Left colon (tissue), 2 donors: ENCODE measurements at places on chromosomes 4 and X.

DNA sequence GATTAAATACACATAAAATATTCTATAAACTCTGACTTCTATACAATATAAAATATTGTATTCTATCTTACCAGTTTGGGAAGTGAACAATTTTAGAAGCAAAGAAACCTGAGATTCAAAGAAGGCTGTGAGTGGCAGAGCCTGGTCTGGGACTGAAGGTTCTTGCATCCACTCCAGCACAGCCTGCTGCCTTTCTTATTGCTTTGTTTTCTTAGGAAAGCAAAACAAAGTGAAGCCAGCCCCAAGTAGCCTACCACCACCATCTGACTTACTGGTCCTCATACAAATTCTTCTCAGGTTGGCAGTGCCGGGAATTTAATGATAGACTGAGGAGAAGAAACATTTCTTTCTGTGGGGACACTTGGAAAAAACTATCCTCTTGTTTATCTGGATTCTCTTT lies 129.7 kb upstream of the SMAD1 start:
- no peak for DNase-seq

- no peak for DNase-seq
Measured at GRCh38 chrX:2589186-2590020, 88.6 kb upstream of the DHRSX start.

DNA sequence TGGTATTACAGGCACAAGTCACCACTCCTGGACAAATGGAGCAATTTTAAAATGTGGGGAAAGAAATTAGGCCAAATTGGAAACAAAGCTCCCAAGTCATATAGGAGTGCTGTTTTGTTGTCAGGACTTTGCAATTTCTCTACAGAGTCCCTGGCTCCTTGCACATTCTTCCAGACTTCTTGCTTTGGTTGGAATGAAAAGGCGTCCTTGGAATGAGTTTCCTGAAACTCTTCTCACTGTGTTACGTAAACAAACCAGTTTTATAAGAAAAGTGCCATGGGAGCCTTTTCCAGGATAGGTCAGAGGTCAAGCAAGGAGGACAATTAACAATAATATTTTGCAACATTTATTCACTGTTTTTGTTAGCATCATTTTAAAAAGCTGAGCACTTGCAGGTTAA lies 32.4 kb upstream of the KIT start:
- no peak for DNase-seq

- peak; percentile 73 for DNase-seq
Measured at GRCh38 chrX:107673933-107674479, 45.7 kb downstream of the PRPS1 start.

GRCh38 chrX:123847056-123847455 lies 12.8 kb upstream of the XIAP start:
- no peak for DNase-seq

DNA sequence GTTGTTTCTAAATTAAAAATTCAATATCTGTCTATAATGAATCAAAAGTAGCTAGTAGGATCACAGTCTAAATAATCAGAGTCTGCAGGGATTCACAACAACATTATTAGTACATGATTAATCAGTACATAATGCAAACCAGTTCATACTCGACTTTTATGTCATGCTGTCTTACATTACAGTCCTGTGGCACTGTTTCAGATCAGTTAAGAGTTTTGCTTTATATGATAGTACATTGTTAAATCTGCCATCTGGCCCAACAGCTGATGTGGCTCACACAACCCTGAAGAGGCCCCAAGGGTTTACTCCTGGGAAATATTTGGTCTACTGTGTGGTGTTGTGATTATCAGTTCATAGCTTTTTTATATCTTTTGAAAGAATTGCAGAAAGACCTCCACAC lies 247.1 kb upstream of the ETNPPL start:
- no peak for DNase-seq

DNA sequence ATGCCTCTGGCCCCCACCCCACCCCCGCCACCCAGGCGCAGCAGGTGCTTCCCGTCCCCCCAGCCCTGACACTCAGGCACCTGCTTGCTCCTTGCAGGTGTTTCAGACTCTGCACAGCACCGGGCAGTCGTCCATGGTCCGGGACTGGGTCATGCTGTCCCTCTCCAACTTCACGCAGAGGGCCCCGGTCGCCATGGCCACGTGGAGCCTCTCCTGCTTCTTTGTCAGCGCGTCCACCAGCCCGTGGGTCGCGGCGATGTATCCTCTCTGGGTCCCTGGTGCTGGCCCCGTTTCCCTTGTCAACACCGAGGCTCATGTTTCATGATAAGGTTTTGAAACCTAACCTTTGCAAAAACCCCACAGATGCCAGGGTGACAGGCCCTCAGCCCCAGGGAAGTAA lies 10.2 kb upstream of the MSANTD1 start:
- no peak for DNase-seq

DNA sequence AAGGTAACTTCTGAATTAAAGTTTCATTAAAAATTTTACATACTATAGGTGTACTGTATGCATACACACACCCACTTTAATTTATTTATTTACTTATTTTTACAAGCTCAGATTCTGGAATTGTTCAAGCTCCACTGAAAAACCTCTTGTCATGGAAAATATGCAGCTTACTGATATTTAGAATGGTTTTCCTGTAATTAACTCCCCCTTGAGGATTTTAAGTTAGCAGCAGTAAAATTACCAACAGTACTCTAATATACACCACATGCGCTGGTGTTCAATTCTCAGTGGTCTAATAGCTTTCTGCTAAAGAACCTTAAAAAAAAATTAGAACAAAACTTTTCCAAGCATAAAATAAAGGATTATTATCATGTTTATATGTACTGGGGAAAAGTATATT lies 12.0 kb downstream of the MAB21L2 start:
- no peak for DNase-seq

GRCh38 chr4:84238247-84239090 lies 260.6 kb downstream of the NKX6-1 start:
- no peak for DNase-seq

- no peak for DNase-seq
Measured at GRCh38 chrX:65642914-65643491, 24.5 kb upstream of the MSN start.

GRCh38 chr4:74632634-74633033 lies 161.7 kb downstream of the BTC start:
- peak; percentile 18 for DNase-seq

- no peak for DNase-seq
Measured at GRCh38 chr4:75726577-75726976, 2.2 kb downstream of the USO1 start.

DNA sequence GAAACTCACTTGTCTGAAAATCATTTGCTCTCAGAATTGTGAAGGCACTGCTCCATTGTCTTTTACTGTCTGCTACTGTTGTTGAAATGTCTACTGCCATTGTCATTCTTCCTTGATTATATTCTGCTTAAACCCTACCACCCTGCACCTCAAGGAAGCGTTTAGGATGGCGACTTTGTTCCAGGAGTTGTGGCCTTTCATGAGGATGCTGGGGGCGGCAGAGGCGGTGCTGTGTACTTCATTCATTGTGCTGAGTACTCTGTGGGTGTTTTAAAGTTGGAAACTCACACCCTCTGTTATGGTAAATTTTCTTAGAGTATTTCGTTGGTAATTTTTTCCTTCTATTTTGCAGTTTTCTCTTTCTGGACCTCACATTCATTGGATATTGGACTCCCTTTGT lies 258.9 kb downstream of the TENM3 start:
- no peak for DNase-seq

- no peak for DNase-seq
Measured at GRCh38 chr4:175947117-175947722, 118.4 kb upstream of the WDR17 start.

GRCh38 chrX:136822337-136823095 lies 41.8 kb upstream of the ARHGEF6 start:
- DNase-seq = no peak

DNA sequence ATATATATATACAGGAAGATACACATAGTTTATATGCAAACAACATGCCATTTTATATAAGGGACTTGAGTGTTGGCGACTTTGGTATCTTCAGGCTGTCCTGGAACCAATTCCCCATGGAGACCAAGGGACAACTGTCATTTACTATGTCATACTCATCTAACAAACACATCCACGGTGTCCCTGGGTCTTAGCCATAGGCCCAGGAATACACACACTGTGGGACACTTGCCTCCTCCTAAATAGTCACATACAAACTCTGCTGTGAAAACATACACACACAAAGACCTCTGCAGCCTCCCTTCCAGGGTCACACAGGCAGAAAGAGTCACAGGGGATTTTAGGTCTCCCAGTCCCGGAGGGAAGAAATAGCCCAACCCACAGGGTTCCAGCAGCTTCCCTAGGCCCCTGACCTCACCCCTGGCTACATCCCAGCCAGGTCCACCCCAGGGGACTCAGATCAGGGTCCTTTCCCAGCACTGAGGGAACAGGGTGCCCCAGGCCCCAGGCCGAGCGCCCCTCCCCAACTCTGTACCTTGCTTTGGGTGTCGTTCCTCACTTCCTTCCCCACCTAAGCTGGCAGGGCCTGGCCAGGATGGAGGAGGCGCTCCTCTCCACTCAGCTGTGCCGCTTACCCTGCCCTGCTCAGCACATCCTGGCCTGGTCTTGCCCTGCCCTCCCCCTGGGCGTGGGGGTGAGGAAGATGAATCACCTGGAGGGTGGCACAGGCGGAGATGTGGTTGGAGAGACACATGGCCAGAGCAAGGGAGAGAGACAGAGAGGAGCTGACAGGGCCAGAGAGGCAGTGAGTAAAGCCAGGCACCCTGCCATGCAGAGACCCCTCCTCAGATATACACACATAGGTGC lies 21.8 kb downstream of the FGD1 start:
- DNase-seq = no peak

GRCh38 chr4:71283642-71284257 lies 55.1 kb upstream of the SLC4A4 start:
- DNase-seq = no peak

DNA sequence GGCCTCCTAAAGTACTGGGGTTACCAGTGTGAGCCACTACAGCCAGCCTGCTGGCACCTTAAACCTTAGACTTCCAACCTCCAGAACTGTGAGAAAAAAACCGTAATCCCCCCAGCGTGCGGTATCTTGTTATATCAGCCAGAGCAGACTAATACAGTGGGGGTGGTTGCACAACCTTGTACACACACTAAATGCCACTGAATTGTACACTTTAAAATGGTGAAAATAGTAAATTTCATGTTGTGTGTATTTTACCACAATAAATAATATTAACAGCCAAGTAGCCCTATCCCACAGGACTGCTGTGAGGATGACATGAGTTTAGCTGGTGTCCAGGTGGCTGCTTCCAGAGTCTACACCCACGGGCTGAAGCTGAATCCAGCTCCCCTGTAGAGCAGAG lies 38.8 kb downstream of the ZBTB49 start:
- no peak for DNase-seq

GRCh38 chr4:83569987-83570386 lies 34.1 kb downstream of the GPAT3 start:
- DNase-seq = no peak

DNA sequence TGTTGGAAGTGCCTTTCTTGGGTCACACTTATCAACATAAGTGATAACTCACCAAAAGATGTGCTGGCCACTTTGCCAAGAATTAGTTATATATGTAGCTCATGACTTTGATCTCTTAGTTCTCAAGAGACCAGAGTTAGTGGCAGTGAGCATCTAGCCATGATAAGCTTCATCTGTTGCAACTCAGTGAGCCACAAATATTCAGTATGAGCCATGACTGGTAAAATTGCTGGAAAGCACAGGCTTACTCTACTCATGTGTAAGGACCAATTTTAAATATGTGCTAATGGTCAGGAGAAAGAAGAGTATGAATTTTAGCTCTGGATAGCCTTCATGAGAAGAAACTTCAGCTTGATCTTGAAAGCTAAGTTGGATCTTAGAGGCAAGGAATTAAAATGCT lies 59.4 kb upstream of the TLL1 start:
- no peak for DNase-seq

- DNase-seq = peak; percentile 41
Measured at GRCh38 chrX:40402831-40403533, 177.8 kb upstream of the ATP6AP2 start.

GRCh38 chrX:13638021-13638420 lies 14.9 kb upstream of the TCEANC start:
- DNase-seq = no peak

GRCh38 chrX:1231850-1232465 lies 19.5 kb upstream of the CRLF2 start:
- DNase-seq = no peak

DNA sequence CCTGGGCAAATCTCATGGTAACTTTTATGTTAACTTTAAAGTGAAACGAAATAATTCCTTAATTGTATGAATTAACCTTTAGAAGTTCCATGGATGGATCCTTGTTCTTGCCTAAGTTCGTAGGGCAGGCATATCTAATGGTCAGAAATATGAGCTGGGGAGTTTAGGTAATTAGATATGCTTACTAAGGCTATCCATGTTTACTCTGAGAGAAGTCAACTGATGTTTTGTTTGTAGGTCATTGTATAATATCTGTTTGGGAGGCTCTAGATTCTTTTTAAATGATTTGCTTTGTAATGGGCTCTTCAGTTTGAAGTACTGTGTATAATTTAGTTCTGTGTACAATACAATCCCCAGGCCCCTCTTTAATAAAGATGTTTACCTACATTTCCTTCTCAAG lies 117.0 kb downstream of the DCK start:
- no peak for DNase-seq

DNA sequence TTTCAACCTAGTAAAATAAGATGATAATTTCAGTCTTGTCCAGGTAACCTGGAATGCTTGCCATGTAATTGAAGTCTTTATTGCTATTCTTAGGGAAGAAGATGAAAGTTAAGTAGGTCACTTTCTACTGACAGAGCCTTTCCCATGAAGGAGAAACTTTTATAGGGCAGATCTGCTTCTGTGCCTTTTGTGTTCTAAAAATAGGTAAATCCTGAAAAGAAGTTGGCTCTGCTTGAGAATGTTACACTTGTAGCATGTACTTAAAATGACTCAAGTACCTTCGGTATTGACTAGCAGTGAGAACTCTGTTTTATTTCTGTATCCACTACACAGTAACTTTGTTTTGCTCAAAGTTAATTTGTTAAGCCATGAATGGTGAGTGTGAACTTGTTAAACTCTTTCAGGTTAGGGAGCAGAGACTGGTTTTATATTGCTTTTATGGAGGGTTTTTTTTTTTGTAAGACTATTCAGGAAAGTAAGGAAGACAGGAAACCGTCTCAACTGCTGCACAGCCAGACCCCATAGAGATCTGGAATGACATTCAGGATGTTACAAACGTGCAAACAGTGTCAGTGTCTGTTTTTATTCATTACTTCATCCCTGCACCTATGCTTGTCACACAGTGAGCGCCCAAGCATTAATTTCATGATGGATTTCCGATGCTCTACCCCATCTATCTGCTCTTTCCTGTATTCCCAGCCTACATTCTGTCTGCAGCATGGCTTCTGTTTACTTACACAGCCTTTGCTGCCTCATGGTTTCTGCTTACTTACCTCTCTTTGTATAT lies 53.0 kb downstream of the SEPTIN11 start:
- DNase-seq = no peak
